Right renal pelvis (tissue), 4 donors: ENCODE measurements at places on chromosomes 13 and 19. TPM values are rescaled to one million over a fixed set of nuclear protein-coding genes. Genes with fewer than 3 reads are reported as not detected.

- no peak for DNase-seq
These were observed 41.0 kb downstream of the RFX2 start for GRCh38 chr19:6069268-6069791.

- no peak for DNase-seq
These were observed 427 bp downstream of the RTBDN start for GRCh38 chr19:12833738-12834565.

DNA sequence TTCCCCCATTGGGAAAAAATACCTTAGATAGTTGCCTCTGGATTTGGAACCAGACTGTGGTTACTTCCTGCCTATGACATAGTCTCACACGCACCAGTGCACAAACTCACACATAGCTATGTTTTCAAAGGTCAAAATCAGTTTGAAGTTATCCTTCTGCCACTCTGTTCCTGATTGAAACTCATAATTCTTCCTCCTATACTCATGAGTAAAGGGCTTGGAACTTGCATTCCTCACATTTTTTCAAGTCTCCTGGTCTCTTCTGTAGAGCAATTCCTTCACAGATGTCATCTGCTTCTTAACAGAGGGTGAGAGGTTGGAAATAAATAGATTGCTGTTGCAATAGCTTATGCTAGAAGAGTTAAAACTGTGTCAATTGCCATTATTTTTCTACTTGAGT lies 18.6 kb upstream of the POSTN start:
- DNase-seq = no peak

DNA sequence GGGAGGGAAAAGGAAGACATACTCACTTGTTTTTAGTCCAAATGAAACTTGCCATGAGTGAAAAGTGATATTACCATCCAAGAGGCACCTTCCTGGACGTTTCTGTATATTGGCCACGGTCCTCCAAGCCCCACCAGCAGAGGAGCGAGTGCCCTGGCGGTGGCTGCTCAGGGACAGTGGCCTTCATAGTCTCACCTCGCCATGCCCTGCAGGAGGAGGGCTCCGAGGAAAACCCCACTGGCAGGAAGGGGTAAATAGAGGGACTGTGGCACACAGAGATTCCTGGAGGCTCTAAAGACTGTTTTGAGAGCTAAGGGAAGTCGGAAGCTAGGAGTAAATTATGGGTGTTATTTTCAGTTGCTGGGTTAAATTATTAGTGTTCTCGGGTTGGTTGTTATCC lies 98.4 kb upstream of the UBL3 start:
- DNase-seq = no peak

DNA sequence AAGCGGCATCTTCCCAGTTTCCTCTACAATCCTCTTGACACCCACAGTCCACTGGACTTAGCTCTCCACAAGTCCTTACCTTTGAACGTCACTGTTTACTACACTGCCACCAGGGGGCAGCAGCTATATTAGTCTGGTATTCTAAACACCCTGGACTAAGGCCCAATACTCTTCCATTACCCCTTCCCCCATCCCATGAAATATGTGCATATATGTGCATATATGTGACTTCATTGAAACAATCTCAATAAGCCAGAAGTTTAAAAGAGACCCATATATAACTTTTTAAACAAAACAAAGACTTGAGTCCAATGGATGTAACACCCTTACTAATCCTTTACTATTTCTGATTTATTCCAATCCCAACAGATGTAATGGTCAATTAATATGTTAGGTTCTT lies 15.5 kb downstream of the GGACT start:
- no peak for DNase-seq

The ZNF8 gene
- polyA plus RNA-seq = 6.4 TPM
